ENCODE measurements at places on chromosomes 12 and 14.
A peak's percentile ranks its signal among the peaks of the same experiment; 100 is the strongest.

GRCh38 chr12:6647083-6647604 is at the start of gene ACRBP:
ACRBP (minus strand) TSS chr12:6647432; CDS start chr12:6647366, 66 bp downstream.
- peak; percentile 15 for DNase-seq

GRCh38 chr12:72273499-72273837 is 1.3 kb downstream of the TRHDE start:
- no peak for DNase-seq

GRCh38 chr12:122825773-122826724 is 9.2 kb upstream of the HIP1R start:
- no peak for DNase-seq

- DNase-seq: no peak
These were observed 85.6 kb downstream of the NT5DC3 start for GRCh38 chr12:103755425-103755824.

- no peak for DNase-seq
These were observed 152.0 kb upstream of the CCND2 start for GRCh38 chr12:4121506-4122020.

DNA sequence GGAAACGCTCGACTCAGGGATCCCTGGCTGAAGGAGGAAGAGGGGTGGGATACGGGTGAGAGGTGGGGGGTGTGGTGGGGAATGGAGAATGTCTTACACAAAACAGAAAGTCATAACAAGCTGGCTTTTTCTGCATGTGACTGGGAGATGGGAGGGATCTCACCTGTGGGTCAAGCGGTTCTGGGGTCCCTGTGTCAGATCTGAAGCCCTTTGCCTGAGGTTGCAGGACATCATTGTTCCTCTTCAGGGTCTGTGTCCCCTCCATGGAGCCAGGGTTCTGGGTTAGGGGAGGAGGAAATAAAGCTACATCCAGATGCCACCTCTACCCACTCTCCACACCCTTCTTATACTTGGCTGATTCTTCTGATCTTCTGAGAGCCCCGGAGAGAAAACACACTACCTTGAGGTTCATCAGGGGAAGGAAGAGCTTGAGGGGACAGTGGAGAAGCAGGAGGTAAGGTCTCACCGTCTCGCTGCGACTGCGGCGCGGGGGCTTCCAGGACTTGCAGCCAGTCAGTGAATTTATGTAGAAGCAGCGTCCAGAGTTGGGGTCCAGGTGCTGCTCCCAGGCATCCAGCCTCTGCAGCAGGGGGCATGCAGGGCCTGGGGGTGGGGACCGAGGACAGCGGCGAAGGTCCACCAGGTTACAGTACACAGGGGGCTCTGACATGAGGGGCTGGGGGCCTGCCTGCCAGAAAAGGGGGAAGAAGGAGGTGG is 2.5 kb downstream of the ARHGAP9 start:
- no peak for DNase-seq

- no peak for DNase-seq
These were observed 18.1 kb downstream of the WNK1 start for GRCh38 chr12:770479-770878.

DNA sequence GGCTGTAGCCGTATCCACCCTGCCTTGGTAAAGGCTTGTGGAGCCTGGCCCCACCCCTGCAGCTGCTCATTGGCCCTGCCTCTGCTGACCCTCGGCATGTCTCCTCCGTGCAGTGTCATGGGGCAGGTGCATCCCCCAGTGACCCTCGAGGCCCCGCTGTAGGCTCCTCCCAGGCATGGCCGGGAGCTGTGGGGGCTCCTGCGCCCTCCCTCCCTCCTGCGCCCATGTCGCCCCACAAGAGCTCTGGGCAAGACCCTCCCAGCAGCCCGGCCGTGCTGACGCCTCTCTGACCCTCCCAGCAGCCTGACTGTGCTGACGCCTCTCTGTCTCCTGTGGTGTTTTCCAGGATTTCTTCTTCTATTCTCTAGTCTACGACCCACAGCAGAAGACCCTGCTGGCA is 20.8 kb upstream of the CRIP2 start:
- no peak for DNase-seq

Measured in pulmonary artery endothelial cell (primary cell).